ENCODE measurements at places on chromosomes 4 and X.

DNA sequence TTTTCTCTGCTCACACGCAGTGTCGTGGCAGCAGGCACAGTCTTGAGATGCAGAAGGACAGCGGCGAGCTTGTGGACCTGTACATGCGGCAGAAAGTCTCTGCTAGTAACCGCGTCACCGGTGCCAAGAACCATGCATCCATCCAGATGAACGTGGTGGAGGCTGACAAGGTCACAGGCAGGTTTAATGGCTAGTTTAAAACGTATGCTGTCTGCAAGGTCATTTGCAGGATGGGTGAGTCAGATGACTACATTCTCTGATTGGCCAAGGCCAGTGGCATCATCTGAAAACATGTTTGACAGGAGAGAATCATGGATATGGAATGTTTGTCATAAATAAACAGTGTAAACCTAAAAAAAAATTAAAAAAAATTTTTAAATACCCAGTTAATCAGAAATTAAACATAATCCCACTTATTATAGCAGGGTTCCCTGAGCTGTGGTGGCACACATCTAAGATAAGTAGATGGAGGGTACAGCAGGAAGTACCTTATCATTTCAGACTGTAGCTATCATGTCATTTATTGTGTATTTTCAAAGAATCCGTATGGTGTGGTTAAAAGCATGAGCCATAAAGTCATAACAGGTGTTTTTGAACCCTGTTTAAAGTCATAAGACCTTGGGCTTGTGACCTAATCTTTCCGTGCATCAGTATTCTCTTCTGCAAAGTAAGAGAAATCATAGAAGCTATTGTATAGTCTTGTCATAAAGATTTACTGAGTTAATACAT lies 7.5 kb upstream of the BMP2K start:
- peak; percentile 9 for DNase-seq

- no peak for DNase-seq
Measured at GRCh38 chr4:140315970-140316369, 57.5 kb upstream of the SCOC start.

DNA sequence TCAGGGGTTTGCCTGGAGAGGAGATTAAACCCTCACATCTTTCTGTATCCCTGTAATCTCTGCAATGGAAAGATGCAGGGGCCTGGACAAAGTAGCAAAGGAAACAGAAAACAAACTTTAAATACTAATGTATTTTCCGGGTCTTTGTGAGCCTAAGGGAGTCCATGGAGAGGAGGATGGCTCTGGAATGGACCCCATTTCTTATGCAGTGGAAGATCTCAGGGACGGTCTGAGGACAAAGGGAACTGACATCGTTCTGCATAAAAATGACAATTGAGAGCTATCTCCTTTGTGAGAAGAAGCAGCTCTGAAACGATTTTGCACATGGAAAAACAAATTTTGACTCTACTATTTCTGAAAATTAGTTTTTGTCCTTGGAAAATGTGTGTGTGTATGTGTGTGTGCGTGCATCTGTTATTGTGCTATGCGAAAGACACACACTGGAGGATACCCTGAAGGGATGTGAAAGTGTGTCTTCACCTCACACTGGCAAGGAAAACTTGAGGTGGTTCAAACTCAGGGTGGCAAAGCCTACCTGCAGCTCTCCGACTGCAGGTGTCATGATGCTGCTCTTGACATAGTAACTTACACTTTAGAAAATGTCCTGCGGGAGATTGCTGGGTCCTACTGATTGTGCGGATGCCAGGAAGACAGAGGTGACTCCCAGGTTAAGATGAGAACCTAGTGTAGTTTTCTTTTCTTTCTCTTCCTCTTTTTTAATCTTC lies 126.4 kb upstream of the JADE1 start:
- DNase-seq, result no peak

DNA sequence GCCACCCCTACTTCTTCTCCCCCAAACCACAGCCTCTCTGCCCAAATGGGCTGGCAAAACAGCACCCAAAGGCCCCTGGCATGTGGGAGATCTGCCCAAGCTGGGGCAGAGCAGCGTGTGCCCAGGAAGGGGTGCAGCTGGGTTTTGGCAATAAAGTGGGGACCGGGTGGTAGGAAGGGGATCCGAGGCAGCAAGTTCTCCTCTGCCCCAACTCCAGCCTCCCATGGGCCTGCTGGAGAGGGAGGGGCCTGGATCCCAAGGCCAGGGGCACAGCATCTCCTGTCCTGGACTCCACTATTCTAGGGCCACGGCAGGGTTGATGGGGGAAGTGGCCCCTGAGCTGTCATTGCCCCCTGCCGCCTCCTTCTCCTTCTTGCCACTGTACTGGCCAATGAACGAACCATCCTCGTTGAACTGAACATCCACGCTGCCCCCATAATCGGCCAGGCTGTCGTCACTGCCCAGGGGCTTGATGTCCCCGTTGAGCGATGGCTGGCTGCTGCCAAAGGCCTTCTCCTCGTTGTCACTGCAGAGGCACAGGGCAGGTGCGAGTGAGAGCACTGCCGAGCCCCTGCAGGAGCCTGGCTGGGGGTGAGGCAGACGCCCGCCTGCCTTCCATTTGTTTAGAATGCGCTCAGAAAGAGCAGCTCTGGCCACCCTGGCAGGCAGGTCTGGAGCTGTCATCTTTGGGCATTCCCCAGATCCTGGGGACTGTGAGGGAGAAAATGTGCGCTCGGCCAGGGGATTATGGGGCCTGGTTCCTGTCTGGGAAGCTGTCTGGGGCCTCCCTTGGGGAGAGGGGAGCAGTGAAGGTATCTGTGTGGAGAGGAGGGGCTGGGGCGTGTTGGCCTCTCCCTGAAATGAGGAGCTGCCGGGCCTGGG lies 23.4 kb downstream of the L1CAM start:
- DNase-seq, result no peak

GRCh38 chr4:129550281-129550785 lies 454.4 kb downstream of the C4orf33 start:
- no peak for DNase-seq

- no peak for DNase-seq
Measured at GRCh38 chr4:139966383-139966782, 187.6 kb downstream of the MAML3 start.

- peak; percentile 70 for DNase-seq
Measured at GRCh38 chr4:158020734-158021346, 152.0 kb downstream of the GASK1B start.

GRCh38 chr4:3114377-3114776 lies 39.9 kb downstream of the HTT start:
- DNase-seq, result no peak

GRCh38 chrX:137031517-137032340 lies 2.1 kb downstream of the GPR101 start:
- peak; percentile 30 for DNase-seq

GRCh38 chr4:83328521-83329187 lies 6.0 kb downstream of the HPSE start:
- DNase-seq, result peak; percentile 53

GRCh38 chrX:78506248-78506647 lies 152.9 kb downstream of the RTL3 start:
- no peak for DNase-seq

GRCh38 chr4:155785828-155786227 lies 27.0 kb downstream of the GUCY1B1 start:
- no peak for DNase-seq

- no peak for DNase-seq
Measured at GRCh38 chr4:36091997-36092396, 152.3 kb downstream of the ARAP2 start.
